ENCODE measurements at places on chromosomes 6 and 20. TPM values are rescaled to one million over a fixed set of nuclear protein-coding genes. Genes with fewer than 3 reads are reported as not detected.

The GABRR2 gene
- total RNA-seq, result under 0.01 TPM

The TCP11 gene
- not detected for total RNA-seq

The ENPP1 gene
- 3.6 TPM for total RNA-seq

The HSPA12B gene
- 0.88 TPM for total RNA-seq

The FOXC1 gene
- 1.5 TPM for total RNA-seq

The PLEKHG1 gene
- 2.7 TPM for total RNA-seq

The ADGRF4 gene
- not detected for total RNA-seq

The DZANK1 gene
- total RNA-seq, result 0.65 TPM

The AVP gene
- total RNA-seq, result not detected

The VNN1 gene
- not detected for total RNA-seq

The FRK gene
- 0.52 TPM for total RNA-seq

The WFDC12 gene
- total RNA-seq, result not detected

The TINAG gene
- total RNA-seq, result not detected

The NRSN1 gene
- total RNA-seq, result not detected

The GPX5 gene
- total RNA-seq, result not detected

The MRAP2 gene
- 0.13 TPM for total RNA-seq

The EYA4 gene
- 10.3 TPM for total RNA-seq

The SEL1L2 gene
- not detected for total RNA-seq

The TULP1 gene
- total RNA-seq, result 0.24 TPM

The DEFB124 gene
- not detected for total RNA-seq

The EPB41L1 gene
- 17.6 TPM for total RNA-seq

The CTCFL gene
- total RNA-seq, result not detected

The ARFGEF3 gene
- total RNA-seq, result 0.08 TPM

The KCNB1 gene
- total RNA-seq, result under 0.01 TPM

The CRISP2 gene
- not detected for total RNA-seq

The PXMP4 gene
- 5.6 TPM for total RNA-seq

The FYN gene
- 61.2 TPM for total RNA-seq

The MLIP gene
- not detected for total RNA-seq

The NAPB gene
- 4.6 TPM for total RNA-seq

The IL17F gene
- total RNA-seq, result not detected

The NR2E1 gene
- not detected for total RNA-seq
